ENCODE measurements at places on chromosomes 13 and 19.

GRCh38 chr13:107928762-107929161 is 286.6 kb downstream of the LIG4 start:
- DNase-seq = no peak

DNA sequence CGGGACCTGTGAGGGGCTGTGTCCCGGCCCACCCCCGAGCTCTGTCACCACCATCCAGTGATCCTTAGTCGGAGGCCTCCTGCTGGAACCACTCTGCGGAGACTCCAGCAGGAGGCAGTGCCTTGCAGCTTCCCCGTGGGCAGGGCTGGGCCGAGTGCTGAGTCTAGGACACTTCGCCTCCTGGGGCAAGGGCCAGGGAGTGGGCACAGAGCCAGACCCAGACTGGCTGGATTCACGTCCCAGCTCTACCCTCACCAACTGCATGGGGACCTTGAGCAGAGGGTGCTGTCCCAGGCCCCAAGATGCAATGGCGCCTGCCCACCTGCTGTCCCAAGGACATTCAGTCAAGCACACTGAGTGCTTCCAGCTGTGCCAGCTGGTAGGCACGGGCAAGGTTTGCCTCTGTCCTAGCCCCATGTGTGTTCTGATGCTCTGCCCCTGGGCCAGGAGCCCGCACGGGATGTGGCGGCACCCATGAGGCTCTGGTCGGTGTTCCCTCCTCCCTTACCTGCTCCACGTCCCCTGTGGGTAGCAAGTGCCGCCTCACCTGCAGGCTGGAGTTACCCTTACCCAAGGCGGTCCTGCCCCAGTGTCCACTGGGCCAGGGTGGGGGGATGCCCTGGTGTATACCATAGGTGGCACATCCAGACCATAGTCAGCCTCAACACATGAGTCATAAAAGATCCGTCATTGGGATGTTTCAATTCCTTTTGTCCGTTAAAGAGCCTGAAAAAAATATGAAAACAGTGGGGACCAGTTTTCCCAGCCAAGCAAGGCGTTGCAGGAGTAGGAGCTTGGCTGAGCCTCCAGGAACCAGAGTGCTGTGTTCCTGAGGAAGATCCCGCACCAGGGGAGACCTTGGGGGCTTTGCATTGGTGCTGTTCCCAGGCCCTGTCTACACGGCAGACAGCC is 7.4 kb downstream of the FZR1 start:
- no peak for DNase-seq

DNA sequence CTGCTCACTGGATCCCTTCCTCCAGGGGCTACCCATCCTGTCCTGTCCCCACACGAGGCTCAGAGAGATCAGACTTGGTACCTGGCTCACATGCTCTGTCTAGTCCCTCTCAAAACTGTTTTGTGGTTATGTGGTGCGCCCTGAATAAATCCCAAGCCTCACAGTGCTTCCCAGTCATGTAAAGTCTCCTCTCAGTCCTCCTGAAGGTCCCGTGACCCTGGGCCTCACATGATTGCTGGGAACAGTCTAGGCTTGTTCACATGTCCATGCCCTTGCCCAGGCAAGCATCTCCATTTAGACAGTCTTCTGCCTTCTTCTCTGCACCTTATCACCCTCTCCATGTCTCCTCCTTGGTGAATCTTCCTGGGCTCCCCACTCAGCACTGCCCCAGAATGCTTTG is 36.0 kb upstream of the POU2F2 start:
- no peak for DNase-seq

DNA sequence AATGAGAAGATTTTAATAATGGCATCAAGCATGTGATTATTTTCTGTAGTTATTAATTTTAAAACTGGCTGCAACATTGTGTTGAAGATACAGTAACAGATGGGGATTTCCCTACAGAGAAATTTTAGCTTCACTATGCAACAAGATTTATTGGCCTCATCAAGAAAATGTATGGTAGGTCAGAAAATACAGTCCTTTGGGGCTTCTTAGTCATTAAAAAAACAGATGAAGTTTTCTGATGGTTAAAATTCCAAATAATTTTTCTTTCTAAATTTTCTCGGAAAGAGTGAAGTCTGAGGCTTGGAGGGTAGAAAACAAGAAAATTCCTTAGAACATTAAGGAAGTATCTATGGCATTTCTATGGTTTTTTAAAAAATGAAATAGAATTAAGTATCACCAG is 1790.8 kb upstream of the PCDH20 start:
- no peak for DNase-seq

DNA sequence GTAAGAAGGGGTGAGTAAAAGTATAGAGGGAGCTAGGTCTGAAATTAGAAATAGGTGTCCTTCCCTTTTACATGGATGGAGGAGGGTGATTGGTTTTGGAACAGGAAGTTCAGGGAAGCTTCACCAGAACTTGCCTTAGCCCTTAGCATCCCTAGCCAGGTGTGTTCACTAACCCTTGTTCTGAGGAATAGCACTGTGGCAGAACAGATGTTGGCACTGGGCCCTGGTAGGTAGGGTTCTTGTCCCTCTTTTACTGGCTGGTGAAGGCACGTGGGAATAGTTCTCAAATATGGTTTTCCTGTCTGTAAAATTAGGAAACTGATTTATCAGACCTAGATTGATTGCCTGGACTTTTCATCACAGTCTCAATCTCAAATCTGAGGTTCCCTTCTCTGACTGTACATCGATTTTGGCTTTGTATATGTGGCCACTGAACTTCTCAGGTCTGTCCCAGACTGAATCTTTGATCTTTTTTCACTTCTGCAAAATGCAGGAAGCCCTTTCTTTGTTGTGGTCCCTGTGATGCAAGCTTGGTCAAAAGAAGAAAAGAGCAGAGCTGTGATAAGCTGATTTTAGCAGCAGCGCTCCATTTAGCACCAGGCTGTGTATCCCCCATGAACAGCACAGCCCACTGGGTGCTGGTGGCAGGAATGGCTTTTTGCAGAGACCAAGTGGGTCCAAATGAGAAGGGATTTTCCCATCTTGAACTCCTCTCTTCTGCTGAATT is 86.2 kb upstream of the HTR2A start:
- no peak for DNase-seq

DNA sequence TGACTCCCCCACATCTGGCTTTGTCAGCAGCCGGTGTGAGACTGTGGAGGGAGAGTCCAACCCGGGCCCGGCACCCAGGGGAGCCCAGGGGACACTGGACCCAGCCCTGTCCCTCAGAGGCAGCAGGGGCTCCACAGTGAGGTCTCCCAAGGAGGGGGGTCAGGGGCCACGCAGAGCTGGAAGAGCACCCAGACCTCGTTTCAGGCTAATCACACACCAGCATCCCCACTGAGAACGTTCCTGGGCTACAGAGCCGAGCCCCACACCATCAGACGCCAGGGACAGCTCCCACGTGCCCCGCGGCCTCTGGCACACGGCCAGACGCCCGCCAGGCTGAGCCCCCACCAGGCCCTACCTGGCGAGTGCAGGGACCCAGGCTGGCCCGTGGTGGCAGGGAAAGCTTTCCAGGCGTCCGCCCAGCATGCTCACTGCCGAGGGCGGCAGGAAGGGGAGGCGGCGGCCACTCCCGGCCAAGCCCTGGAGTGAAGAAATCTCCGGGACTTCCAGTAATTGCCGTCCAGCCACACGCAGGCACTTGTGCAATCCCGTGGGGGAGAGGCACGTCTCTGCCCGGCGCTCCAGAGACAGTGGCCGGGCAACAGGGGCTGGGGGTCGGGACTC is 19.2 kb downstream of the SBNO2 start:
- DNase-seq = no peak

GRCh38 chr13:22915442-22916082 is 265.2 kb upstream of the SGCG start:
- no peak for DNase-seq

- no peak for DNase-seq
Measured at GRCh38 chr13:59345311-59345710, 818.4 kb downstream of the DIAPH3 start.

- DNase-seq = no peak
Measured at GRCh38 chr13:31167490-31167889, 5.8 kb upstream of the HSPH1 start.

DNA sequence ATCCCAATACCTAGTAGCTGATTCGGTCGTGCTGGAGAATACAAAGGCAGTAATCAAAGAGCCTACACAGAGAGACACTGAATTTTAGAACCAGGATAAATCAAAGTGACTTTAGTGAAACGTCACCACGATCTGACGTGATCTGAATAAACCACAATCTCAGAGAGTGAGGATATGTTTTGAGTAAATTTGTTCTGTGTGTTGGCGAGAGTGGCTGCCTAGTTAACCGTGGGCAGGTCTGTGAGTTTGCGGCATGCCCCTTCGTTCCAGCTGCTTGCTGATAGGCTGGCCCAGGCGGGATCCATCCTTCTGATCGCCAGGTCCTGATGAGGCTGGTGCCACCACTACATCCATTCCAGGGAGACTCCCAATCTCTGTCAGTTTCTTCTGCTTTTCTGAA is 40.4 kb downstream of the LRCH1 start:
- no peak for DNase-seq

- DNase-seq = no peak
Measured at GRCh38 chr13:51122868-51123566, 11.9 kb upstream of the C13orf42 start.

- DNase-seq = no peak
Measured at GRCh38 chr13:70729369-70729768, 621.1 kb upstream of the KLHL1 start.

- no peak for DNase-seq
Measured at GRCh38 chr19:49976496-49976895, 15.5 kb upstream of the SIGLEC11 start.

DNA sequence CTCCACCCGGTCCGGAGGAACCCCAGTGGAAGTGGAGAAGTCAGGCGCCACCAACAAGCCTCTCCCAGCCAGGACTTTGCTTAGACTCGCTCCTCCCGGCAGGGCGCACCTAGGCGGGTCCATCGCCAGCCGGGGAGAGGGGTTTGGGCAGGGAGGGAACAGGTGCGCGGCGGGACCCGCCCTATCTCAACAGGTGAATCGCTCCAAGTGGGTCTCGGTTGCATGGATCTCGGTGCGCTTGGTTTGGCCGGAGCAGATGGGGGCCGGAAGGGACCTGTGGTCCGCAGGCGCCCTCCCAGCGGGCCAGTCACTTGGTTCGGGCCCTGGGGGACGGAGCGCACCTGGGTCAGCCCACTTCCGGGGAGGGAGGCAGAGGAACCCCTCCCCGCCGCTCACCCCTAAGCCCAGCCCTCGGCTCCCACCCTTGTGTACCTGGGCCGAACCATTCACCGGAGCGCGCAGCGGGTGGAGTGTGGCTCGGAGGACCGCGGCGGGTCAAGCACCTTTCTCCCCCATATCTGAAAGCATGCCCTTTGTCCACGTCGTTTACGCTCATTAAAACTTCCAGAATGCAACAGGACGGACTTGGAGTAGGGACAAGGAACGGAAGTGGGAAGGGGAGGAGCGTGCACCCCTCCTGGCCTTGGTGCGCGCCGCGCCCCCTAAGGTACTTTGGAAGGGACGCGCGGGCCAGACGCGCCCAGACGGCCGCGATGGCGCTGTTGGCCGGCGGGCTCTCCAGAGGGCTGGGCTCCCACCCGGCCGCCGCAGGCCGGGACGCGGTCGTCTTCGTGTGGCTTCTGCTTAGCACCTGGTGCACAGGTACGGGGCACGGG is at the start of gene LSR:
LSR (plus strand) TSS at position 693 of the 836 bp plus-strand sequence; CDS start at position 714, 21 bp downstream.
- DNase-seq = peak; percentile 59

DNA sequence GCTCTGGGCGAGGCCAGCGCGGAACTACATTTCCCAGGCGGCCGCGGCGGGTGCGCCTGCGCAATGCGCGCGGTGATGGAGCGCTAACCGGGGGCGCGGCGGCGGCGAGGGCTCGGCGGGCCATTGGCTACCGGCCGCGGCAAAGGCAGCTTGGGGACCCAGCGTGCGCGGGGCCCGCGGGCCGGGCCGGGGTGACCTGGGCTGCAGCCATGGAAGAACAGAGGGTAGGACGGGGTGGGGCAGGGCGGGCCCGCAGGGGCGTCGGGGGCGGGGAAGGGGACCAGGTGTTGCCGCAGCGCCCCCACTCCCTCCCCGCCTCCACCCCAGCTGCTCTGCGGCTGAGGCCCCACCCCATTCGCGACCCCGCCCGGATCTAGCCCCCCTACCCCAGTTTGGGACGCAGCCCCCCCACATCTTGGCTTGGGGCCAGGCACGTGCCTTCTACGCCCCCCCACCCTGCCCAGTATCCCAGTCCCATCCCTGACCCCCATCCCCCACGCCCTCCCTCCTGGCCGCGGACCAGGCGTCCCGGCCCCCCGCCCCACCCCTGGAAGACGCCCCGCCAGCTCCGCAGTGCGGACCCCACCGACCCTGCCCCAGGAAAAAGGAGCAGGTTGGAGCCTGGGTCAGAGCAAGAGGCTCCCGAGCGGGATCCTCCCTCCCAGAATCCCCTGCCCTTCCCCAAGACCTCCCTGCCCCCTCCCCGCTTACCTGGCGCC is at the start of gene FSD1:
FSD1 (plus strand) TSS at position 61 of the 719 bp plus-strand sequence; CDS start at position 210, 149 bp downstream.
- DNase-seq = no peak

DNA sequence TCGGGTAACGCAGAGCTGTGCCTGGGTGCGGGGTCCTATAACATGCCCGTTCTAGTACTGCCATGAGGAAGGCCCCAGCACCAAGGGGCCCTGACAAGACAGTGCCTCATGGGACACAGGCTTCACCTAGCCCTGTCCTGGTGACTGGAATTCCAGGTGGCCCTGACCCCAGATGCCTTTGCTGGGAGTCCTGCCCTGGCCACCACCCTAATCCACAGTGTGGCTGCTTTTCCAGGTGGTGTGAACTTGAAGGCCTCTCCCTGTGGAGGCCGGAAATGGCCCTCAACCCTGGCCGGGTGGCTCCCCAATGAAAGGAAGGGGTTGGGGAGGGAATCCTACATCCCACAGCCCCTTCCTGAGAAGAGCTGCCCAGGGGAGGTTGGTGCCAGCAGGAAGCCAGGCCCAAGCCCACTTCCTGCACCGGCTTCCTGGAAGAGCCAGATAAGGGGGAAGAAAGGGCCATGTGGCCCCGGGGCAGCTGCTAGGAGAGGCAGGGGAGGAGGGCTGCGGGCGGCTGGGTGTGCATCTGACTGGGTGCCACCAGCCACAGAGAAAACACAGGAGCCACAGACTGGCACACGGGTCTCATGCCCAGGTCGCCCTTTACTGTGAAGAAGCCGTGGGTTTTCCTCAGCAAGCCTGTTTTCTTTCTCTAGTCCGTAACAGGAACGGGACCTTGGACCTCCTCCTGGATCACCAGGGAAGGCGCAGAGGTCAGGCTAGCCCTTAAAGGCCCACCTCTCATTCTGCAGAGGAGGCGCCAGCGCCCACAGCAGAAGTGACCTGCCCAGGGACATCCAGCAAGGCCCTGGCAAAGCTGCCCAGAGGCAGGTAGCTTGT is 4.7 kb downstream of the LSM4 start:
- no peak for DNase-seq

- no peak for DNase-seq
Measured at GRCh38 chr13:53138376-53139036, 109.9 kb downstream of the OLFM4 start.

DNA sequence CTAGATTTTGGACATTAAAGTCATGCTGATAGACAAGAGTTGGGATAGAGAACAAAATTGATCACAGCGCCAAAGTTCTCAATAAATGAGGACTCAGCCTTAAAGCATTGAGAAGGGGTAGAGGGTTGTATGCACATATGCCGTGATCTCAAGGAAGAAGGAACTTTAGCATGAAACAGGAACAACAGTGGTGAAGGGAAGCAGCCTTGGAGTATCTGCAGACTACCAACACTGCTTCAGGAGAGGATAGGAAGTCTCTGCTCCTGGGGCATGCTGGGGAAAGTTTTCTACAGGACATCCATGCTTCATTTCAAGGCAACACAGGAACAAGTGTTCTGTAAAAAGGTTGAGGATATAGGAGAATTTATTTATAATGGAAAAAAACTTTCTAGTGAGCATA is 111.9 kb upstream of the MLNR start:
- DNase-seq = no peak

- DNase-seq = no peak
Measured at GRCh38 chr13:80374444-80374843, 33.5 kb upstream of the SPRY2 start.

All from NCI-H1417 treated with DMSO at 0.1 percent for 48 hours (cell line).